ENCODE measurements at places on chromosomes 16 and 17.

- no peak for DNase-seq
Observed at GRCh38 chr17:66717641-66718058, 117.3 kb upstream of the CACNG5 start.

DNA sequence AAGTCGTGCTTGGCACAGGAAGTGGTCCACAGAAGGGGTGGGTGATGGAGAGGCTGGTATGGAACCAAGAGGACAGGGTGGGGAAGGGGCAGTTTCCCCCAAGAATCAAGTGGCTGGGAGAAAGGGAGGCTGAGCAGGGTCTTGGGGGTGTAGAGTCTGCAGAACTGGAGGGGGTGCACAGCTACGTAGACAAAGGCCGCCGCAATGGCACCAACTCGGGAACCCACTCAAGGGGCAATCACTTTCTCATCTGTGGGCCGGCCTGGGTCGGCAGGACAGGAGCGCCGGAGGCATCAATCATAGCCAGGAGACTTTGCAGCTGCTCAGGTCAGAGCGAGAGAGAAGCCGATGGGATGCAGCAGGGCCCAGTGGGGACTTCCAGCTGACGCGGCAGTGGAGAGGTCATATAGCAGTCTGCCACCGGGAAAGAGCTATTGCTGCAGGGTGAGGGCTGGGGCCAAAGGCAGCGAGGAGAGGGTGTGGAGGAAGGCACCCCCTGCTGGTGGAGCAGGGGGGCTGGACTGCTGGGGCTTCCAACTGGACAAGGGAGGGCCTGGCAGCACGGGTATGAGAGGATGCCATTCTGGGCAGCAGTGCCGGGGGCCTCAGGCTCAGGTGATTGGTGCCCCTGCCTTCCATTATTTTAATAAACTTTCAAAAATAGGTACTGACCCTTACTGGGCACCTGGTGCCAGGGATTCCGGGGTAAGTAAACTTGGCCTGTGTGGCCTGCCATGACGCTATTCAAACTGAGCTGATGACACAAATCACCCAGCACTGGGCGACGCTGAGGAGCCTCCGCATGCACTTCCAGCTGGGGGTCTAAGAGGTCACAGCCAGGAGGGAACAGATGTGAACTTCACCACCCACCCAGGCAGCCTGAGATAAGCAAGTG, 52.5 kb upstream of the MTSS2 start:
- no peak for DNase-seq

DNA sequence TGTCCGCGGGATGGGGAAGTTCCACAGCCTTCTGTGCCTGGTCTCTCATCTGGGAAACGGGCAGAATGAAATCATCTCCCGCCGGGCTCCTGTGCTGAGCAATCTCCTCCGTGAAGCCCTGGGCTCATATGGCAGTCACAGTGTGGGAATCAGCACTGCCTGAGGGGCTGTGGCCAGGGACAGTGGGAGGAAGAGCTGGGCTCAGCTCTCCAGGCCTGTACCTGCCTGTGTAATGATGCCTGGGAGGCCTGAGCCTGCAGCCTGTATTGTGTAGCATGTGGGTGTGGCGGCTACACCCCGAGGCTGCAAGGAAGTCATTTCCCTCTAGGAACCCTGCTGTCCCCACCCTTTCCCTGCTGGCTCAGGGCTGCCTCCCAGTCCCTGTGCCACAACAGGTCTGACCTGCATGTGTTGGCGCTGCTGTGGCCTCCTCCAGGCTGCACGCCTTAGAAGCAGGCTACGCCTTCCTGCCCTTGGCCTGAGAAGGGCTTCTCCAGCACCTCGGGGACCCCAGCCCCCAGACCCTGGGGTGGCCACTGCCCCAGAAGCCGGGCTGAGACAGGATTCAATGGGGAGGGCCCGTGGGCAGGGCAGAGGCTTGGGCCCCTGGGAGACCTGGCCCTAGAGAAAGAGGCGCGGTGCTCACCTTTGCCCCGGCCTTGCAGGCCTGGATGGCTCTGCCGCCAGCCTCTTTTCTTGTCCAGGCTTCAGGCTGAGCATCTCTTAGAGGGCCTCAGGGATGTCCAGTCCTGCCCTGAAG, 2.1 kb downstream of the ITGB4 start:
- DNase-seq, result no peak

DNA sequence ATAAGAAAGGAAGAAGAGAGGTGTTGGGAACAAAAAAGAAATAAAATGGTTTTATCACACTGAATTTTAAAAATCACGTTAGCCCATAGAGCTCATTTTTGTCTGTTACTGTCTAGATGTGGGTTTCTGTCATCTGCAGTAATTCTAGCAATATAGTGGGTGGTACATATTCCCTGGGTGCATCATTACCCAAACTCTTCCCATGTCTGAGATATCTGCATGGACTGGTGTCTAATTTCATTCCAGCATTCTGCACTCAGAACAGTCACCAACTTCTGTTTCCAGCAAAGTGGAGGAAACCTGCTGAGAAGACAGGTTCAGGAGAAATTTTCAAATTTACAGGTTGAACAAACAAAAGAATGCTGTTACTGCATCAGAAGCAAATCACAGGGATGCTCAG, 263.8 kb downstream of the CDH11 start:
- DNase-seq, result no peak

DNA sequence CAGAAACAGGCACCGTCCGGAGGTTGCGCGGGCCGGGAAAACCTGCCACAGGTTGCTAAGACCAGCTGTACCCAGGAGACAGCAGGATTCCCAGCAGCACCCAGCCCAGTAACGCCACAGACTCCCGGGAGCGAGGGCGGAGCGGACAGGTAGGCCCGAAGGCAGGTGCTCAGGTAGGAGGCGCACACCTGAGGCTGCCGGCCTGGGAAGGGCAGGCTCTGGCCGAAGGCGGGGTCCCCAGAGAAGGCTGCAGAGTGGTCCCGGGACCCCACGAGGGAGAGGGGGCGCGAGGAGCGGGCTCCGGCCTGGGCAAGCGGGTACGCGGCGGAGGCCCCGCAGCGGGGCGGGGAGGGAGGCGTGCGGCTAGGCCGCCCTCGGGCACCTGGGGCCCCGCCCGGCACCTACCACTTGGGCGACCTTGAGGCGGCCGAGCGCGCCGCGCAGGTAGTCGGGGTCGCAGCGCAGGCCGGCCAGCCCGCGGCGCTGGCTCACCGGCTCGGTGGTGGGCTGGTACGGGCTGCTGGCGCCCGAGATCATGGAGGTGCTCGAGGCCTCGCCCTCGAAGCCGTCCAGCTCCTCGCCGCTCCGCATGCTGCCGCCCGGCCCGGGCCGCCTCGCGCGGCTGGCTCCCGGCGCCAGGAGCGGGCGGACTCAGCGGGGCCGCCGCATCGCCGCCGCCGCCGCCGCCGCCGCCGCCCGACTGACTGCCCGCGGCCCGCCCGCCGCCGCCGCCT, 441 bp downstream of the CMTM4 start:
- DNase-seq, result no peak

- no peak for DNase-seq
Observed at GRCh38 chr17:45973099-45973780, 25.8 kb upstream of the STH start.

DNA sequence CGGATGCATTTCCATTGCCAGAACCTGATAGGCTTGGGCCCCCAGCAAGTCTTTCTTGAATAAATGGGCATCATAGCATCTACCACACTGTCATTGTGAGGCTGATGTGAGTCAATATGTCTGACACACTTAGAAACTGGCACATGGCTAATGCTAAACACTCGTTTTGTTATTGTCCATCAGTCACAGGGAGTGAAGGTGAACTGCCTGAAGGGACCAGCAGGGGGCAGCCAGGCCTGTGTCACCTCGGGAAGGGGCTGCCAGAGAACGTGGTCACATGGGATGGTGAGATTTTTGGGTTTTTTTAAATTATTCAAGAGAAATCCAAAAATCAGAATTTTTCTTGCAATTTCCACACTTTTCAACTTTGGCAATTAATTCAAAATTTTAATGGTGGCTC, 831 bp upstream of the RCVRN start:
- DNase-seq, result peak; percentile 25

DNA sequence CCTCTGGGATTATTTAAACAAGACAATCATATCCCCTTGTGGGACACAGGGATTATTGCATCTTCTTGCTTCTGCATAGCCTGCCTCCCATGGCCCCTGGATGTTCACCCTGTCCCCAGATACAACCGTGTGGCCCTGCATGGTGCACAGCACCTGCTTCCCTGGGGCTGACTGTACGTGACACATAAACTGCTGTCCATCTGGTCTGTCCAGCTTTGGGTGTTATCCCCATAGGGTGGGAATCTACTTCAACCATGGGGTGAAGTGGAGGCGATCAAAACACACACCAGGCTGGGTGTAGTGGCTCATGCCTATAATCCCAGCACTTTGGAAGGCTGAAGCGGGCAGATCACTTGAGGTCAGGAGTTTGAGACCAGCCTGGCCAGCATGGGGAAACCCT, 138.8 kb downstream of the XYLT1 start:
- DNase-seq, result no peak

GRCh38 chr16:57823836-57824235, 21.5 kb upstream of the KIFC3 start:
- no peak for DNase-seq

- DNase-seq, result no peak
Observed at GRCh38 chr17:81644976-81645952, 8.3 kb downstream of the TSPAN10 start.

DNA sequence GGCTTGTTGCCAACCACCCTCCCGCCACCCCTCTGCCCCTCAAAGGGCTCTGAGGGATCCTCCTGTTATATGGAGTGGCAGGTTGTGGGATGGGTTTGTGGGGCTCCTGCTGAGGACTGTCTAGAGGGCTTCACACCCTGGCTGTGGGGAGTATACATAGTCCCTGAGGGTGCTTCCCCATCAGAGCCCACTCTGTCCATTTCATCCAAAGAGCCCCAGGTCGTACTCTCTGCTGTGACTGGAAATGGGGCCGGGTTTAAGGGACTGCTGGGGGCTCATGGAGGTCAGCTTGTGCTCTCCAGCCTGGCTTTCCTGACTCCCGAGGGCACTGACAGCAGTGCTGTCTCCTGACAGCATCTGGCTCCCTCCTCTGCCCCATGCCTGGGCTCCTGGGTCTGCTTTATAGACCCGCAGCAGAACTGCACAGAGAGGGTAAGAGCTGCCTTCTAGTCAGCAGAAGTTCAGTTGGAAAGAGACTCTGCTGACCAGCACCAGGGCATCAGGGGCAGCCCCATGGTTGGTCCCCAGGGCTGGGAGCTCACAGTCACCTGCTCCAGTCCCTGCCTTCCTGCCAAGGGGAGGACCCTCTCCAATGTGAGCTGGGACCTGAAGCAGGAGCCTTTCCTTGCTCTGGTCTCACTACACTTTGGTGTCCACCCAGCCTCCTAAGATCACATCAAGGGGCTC, 17.8 kb upstream of the TNS4 start:
- no peak for DNase-seq

- no peak for DNase-seq
Observed at GRCh38 chr16:57955572-57956188, 15.2 kb downstream of the CNGB1 start.

- DNase-seq, result no peak
Observed at GRCh38 chr16:83473926-83474650, 333.7 kb upstream of the HSBP1 start.

DNA sequence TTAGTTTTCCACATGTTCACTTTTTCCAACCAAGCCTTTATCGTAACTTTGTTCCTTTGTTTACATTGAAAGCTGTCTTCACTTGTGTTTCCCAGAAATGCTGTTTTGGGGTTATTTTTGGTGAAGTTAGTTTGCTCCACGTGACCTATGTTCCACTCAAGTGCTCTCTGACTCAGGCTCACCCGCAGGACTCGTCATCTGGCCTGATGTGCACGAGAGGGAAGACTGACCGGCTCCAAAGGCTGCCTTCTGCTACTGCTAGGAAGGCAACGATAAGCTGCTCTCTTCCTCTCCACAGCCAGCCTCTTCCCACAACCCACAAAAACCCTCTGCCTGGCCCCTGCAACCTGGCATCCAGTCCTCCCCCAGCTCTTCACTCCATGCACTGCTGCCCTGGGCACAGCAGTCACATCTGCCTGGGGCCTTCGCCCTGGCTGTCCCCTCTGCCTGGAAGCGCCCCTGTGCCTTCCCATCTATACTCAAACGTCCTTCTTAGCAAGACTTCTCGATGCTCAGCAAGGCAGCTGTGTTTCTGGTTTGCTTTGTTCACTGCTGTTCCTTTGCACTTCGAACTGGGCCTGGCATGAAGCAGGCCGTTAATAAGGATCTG, 28.0 kb downstream of the ZCCHC14 start:
- peak; percentile 62 for DNase-seq

DNA sequence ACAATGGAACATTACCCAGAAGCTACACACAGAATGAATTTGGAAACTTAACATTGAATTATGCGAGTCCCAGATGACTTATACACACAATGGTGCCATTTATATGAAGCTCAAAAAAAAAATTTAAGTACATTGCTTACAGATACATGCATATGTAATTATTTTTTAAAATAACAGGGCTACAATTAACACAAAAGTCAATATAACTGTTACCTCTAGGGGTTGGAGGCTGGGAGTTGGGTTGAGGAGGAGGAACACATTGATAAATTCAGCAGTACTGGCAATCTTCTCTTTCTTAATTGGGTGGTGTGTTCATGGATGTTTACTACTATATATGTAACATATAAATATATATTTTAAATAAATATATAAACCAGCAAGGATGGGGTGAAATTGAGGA, 1.1 kb downstream of the ZNF23 start:
- no peak for DNase-seq

- DNase-seq, result no peak
Observed at GRCh38 chr17:50533185-50533584, 650 bp downstream of the EPN3 start.

DNA sequence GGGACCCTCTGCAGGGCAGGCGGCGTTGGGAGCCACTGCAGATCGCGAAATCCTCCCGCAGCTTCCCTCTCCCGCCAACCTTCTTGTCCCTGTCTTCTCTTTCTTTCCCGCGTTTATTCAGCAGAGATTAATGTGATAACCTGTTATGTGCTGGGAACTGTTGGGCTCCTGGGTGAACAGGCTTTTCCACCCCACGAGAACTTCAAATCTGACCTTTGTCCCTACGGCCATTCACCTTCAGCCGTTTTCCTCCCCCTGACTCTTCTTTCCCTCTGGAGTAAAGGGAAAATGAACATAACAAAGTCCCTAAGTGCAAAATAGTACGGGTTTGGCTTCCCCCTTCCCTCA, 15.2 kb upstream of the KPNA2 start:
- no peak for DNase-seq
